ENCODE measurements at places on chromosomes 12 and 14.
A peak's percentile ranks its signal among the peaks of the same experiment; 100 is the strongest.

DNA sequence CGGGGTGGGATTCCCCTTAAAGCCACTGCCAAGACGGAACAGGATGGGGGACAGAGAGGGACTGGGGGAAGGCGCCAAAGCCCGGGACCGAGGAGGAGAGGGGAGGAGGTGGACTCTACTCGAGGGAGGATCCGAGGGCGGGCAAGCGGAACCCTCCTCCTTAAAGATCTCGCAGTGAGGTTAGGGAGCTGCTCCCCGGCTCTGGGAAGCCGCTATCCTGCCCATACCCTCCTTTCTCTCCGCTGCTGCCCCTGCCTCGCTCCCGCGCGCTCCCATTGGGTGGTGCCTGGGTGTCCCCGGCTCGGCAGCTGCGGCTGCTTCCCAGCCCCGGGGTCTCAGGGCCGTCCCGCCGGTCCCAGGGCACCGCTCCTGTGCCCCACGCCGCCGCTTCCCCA is 16.4 kb downstream of the KRT18 start:
- peak; percentile 83 for DNase-seq

GRCh38 chr14:50371546-50371945 is 25.1 kb downstream of the CDKL1 start:
- no peak for DNase-seq

- no peak for DNase-seq
Measured at GRCh38 chr12:99759444-99759843, 111.9 kb downstream of the GARIN6 start.

DNA sequence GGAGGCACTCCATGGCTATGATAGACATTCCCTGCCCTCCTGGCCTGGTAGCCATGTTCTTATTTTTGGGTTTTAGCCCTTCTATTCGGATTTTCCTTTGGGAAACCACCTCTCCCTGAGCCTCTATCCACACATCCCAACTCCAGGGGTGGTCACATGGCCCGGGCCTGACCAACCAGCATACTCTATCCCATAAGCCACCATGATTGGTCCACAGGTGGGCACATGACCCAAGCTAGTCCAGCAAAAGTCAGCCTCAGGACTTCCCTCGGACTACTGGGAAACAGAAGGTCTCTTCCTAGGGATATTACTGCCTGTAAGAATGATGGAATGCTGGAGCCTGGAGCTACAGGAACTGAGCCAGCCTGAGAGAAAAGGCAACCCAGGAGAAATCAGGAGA is 12.5 kb downstream of the PRIMA1 start:
- no peak for DNase-seq

- DNase-seq: peak; percentile 78
Measured at GRCh38 chr12:67647181-67647798, 1.3 kb upstream of the DYRK2 start.

DNA sequence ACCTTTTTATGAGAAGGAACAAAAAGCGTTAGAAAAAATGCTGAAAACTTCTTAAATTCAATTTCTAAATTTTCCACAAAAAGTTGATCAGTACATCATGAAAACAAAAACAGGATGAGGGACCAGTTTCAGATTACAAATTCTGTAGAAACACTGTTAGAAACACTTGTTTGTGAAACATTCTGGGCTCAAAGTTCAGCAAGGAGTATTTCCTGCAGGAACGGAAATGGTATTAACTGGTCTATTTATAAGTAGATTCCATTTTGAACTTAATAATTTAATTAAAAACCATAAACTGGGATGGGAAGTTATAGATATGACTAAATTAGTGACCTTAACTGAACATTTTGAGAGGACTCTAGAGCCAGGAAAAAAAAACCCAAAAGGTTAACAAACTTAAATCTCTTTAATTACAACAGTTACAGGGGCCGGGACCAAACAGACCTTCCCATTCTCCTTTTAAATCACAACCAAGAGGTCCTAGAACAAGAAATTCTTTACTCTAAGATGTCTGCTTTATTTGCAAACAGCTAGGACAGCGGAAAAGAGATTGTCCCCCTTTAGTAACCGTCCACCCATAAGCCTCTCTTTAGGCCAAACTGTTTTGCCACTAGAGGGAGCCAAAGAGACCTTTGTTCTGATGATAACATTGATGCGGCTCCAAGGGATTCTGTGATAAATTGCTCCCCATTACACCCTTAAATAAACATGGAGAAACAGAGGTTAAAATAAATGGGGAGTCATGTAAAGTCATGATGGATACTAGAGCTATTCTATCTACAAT is 69.0 kb upstream of the RERGL start:
- DNase-seq: peak; percentile 70

DNA sequence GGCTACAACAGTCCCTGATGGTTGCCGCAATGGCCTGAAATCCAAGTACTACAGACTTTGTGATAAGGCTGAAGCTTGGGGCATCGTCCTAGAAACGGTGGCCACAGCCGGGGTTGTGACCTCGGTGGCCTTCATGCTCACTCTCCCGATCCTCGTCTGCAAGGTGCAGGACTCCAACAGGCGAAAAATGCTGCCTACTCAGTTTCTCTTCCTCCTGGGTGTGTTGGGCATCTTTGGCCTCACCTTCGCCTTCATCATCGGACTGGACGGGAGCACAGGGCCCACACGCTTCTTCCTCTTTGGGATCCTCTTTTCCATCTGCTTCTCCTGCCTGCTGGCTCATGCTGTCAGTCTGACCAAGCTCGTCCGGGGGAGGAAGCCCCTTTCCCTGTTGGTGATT is 16.9 kb downstream of the GPRC5A start:
- no peak for DNase-seq

DNA sequence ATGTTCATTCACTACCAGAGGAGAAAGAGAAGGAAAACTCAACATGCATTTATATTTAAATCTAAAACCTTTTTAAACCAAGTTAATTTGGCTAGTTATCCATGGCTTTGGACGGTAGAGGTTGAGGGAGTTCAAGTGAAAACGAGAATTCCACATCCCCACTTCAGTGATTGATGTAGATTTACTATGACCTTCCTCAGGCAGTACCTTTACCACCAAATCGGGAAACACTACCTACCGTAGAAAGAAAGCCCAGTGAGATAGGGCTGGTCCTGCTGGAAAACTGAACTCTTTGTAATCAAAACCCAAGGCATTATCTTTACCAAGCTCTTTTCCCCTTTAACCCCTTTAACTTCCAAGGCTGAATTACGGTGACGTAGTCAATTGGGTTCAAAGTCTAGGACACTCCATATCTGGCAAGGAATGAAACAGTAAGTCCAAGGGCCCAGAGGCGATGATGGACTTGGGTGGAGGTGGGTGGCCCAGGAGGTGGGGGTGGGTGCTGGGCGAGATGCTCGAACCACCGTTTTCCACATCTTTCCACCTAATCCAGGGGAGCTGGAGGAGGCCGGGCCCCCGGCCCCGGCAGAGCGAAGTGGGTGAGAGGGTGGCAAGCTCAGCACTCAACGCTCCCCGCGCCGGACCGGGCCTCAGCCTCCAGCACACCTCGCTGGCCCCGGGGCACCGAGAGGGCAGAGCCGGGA is 618 bp downstream of the SEC23A start:
- DNase-seq: peak; percentile 59

GRCh38 chr12:46548605-46549071 is 176.1 kb upstream of the SLC38A2 start:
- DNase-seq: no peak

GRCh38 chr14:93984987-93985410 is 8.6 kb upstream of the ASB2 start:
- peak; percentile 64 for DNase-seq

DNA sequence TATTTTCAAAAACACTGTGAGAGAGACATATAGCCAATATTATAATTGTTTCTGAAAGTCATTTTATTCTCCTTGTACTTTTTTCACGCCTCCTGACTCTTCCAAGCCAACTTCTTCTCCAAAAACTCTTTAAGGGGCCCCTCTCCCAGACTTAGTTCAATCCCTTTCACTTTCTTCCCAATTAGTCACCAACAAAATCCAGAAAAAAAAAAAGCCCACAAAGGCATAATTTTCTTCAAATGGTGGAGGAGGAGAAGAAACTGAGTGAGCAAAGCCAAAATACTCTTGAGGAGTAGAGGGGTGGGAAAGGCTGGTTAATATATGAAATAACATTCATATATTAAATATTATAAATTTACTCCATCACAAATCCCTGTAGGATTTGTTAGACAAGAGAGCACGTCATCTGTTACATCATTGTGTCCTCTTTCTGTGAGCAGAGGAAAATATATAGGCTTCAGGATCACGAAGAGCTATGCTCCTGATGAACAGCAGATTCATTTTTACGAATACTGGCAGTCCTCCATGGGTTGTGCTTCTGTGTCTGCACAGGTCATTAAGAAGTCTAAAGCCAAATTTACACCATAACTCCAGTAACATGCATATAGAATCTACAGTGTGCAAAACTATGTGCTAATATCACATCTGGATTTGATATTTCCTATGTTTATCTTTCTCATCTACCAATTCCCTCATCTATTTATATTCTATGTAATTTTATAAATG is 25.9 kb upstream of the NID2 start:
- no peak for DNase-seq

DNA sequence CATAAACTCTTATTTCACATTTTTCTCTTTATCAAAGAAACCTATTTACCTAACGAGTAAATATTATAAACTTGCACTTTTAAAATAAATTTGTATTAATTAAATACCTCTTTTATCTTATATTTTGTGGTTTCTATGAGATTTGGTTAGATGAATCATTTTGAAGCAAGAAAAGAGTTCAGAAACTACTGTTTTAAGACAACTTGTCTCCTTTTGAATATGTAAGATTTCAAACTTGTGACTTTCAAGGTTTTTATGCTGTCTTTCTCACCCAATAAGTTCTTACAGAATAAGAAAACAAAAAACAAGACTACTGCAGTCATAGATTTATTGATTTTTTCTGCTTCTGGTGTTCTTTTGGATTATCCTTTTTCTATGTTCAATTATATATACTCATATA is 339.0 kb downstream of the SNAPC1 start:
- no peak for DNase-seq

DNA sequence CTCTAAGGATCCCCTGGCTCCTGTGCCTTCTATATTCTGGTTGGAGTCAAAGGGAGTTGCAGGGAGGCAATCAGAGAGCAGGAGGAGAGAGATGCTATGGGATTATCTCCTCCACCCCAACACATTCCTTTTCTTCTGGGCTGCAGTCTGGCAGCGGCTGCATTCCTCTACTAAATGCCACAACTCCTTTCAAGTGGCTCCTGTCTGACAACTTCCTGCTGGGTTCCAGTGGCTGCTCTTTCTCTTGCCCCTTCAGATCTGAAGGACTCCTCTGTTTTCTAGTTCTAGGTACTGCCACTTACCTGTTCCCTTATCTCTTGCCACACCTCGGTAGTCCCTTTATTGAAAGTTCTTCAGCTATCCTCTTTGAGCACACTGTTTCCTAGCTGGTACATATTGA is 425.0 kb downstream of the SNAPC1 start:
- DNase-seq: no peak

- DNase-seq: no peak
Measured at GRCh38 chr12:42716491-42716891, 126.9 kb upstream of the PRICKLE1 start.

DNA sequence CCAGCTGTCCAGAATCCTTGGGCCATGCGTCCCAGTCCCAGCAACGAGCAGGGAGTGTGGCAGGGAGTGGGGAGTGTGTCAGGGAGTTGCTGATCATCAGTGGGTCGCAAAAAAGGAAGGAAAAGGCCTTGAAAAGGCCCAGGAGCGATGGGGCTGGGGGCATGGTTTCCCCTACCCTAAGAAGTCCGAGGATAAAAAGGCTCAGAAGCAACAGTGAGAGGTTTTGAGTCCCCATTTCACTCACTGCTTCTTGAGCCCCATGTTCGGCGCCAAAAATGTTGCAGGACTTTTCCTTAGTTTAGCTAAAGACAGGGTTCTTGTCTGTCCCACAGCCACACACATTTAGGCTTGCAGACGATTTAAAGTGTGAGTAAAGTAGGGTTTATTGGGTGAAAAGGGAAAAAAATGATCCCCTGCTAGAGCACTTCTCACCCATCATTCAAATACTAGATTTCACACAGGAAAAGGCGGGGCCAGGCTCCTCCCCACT is 189.5 kb downstream of the KCNC2 start:
- no peak for DNase-seq

DNA sequence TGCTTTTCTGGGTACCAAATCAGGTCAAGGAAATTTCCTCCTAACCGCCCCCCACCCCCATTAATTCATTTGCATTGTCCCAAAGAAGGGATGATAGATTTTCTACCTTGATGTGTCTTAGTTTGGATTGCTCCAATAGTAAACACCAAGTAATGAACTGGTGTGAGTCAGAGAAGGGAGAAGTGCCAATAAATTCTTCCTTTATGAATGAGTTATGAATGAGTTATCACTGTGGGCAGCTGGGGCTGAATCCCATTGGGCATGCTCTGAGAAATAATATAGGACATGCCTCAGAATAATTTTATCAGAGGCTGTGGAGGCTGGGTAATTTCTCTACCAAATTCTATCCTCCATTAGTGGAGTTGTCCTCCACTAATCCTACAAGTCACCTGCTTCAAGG is 277.9 kb upstream of the FLRT2 start:
- DNase-seq: no peak

DNA sequence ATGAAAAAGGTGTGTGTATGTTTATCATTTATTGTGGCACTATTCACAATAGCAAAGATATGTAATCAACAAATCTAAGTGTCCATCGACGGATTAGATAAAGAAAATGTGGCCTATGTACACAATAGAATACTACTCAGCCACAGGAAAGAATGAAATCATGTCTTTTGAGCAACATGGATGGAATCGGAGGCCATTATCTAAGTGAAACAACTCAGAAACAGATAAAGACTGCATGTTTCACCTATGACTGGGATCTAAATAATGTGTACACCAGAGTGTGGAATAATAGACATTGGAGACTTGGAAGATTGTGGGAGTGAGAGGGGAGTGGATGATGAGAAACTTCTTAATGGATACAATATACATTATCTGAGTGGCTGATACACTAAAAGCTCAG is 44.0 kb downstream of the CCER1 start:
- no peak for DNase-seq

- DNase-seq: no peak
Measured at GRCh38 chr12:22858849-22859570, 234.0 kb downstream of the ETNK1 start.

DNA sequence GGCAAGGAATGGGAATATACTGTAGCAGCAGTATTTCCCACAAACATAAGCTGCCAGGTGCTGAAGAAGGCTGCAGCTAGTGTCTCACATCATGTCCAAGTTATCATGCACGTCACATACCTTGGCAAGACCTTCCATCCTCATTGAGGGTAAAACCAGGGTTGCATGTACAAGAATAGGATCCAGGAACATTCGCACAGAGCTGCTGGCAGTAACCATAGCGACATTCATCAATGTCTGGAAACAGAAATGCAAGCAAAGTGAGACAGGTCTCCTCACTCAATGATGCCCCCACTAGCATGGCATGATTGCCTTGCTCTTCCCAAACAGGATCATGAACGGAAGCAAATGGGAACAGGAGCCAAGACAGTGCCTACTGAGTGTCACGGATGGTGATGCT is 23.8 kb upstream of the TC2N start:
- DNase-seq: no peak

- peak; percentile 50 for DNase-seq
Measured at GRCh38 chr14:75011356-75011994, 8.8 kb downstream of the EIF2B2 start.

Data from ACHN (cell line).